NCI-H146 (cell line): ENCODE measurements at places on chromosomes 5 and 9.

DNA sequence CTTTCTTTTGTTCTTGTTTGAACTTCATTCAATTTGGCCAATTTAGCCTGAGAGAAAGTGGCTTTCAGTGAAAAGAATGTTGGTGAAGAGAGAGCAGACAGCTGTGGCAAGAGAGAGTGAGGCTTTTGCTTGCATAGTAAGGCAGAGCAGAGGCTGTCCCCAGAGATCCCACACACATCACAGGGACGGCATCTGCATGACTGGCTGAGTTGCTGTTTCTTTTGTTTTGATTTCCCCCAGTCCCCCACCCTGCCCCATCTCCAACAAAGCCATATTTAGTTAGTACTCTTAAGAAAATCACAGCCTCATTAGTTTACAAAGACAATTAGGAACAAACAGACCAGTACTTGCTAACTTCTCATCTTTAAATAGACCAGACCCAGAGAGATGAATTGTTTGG lies 363.9 kb upstream of the SEMA6A start:
- DNase-seq, result no peak

DNA sequence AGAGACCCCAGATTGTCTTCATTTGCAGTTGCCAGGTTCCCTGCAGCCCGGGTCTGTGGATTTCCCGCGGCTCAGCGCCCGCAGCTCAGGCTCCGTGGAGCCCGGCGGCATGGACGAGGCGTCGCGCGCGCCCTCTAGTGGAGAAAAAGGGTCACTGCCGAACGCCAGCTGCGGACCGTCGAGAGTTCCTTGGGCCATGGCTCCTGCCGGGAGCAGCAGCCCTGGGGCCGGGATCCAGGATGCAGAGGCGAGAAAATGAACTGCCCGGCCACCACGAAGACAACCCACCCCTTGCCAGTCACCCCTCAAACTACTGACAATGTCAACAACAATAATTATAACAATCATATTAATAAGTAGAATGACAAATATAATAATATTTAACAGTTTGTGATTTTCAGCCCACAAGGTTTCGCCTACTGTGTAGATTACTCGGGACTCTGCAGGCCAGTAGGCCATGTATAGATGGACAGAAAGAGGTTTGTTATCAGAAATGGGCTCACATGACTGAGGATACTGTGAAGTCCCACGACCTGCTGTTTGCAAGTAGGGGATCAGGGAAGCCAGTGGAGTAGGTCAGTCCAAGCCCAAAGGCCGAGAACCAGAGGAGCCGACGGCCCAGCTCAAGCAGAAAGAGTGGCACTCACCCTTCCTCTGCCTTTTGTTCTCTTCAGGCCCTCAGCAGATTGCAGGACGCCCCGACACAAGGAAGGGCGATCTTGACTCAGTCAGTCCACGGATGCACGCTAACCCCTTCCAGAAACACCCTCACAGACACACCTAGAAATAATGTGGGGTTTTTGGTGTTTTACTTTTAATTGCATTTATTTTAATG lies 43.1 kb downstream of the BOD1 start:
- peak; percentile 27 for DNase-seq

DNA sequence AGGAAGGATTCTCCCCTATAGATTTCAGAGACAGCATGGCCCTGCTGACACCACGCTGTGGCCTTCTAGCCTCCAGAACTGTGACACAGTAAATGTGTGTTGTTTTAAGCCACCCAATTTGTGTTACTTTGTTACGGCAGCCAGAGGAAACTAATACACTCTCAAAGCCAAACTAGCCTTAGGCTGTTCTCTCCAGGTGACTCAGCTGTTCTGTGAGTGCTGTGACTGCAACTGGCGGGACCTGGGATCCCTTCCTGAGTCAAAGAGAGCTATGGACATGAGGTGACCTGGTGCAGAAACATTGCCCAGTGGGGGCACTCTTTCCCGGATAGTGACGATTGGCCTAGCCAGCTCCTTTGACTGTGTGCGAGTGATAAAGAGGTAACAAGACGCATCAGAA lies 14.0 kb upstream of the MLANA start:
- DNase-seq, result no peak

DNA sequence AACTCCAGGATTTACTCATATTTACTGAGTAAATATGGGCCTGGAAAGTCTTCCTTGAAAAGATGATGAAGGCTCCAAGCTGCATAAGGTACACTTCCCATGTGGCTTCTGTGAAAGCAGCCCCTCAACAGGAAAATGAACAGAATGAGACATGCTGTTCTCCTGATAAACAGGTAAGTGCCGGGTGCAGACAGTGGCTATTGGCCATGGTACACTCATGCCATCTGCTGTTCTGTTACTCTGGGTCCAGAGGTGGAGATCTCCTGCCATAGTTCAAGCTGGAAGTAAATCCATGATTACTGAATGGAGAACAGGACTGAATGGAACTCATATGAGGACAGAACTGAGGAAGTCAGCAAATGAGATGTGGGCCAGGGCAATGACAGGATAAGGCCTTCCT lies 103.6 kb downstream of the SLIT3 start:
- no peak for DNase-seq
